Mesenchymal stem cell (in vitro differentiated cells and primary cell): ENCODE measurements at places on chromosomes 12 and 14.

GRCh38 chr14:53113989-53114388, 39.1 kb downstream of the DDHD1 start:
- H3K4me3 ChIP-seq: no peak overlapping the region
- no peak for DNase-seq
- H3K4me1 ChIP-seq: no peaks in the 10 kb centered on the region
- H3K27ac ChIP-seq: no peak overlapping the region

DNA sequence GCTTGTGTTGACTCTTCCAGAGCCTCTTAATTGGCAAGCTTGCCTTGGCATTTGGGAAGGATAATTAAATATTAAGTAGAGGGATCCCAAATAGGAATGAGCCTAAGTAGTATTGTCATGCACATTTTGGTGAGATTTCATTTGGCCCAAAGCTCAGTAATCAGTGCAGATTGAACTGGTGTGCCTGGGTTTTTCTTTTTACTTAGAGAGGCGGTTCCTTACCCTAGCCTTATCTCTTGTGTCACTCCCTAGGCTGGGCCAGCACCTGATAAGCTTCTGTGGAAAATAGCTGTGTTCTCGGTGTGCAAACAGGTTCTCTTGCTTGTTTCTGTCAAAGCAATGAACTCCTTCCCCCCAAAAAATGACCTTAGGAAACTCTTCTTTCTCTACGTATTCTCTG, 9.3 kb upstream of the B4GALNT3 start:
- DNase-seq: no peak
- H3K4me3 ChIP-seq: no peak overlapping the region
- H3K27ac ChIP-seq: no peak overlapping the region
- H3K36me3 ChIP-seq: no peaks in the 10 kb centered on the region
- H3K4me1 ChIP-seq: no peaks in the 10 kb centered on the region

- peak; percentile 74 for DNase-seq
- no peaks in the 10 kb centered on the region for H3K36me3 ChIP-seq
- no peaks in the 10 kb centered on the region for H3K27me3 ChIP-seq
- H3K4me3 ChIP-seq: no peak overlapping the region
- H3K27ac ChIP-seq: no peak overlapping the region
Measured at GRCh38 chr12:88493636-88494035, 86.6 kb downstream of the KITLG start.

GRCh38 chr14:91890291-91890749, 23.0 kb upstream of the TC2N start:
- H3K4me3 ChIP-seq: no peak overlapping the region
- no peak for DNase-seq

- H3K4me1 ChIP-seq: no peaks in the 10 kb centered on the region
- H3K27ac ChIP-seq: no peak overlapping the region
- no peaks in the 10 kb centered on the region for H3K36me3 ChIP-seq
Measured at GRCh38 chr12:3357950-3358525, 133.0 kb upstream of the PRMT8 start.
